ENCODE measurements at places on chromosomes 5 and 9.

- no peak for DNase-seq
These were observed 144.8 kb upstream of the PIK3R1 start for GRCh38 chr5:68070591-68071281.

DNA sequence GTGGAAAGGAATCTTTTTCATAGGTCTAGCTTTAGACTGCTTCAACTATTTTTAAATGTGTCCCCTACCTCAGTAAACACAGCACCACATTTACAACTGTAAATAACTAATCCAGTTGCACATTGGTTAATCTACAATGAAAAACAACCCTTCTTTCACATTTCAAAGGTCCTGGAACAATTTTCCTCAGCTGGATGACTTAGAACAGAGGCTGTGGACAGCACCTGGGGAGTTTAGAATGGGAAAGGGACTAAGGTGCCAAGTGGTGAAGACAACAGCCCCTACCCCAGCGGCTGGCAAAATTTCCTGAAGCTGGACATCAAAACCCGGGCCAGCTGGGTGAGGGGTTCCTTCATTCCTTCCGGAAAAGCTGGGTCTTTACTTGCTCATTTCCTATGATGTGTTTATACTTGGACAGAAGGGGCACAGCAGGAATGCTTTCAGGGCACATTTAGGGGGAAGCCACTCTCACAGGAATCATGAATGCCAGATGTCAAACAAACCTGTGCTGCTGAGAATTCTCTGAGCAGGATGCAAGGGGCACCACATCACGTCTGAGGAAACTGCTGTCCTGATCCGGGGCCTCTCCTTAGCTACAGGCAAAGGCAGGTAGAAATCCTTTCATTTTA, 158.3 kb downstream of the NR2F1-AS1 start:
- no peak for DNase-seq

GRCh38 chr5:68303754-68304420, 88.3 kb downstream of the PIK3R1 start:
- DNase-seq: no peak

DNA sequence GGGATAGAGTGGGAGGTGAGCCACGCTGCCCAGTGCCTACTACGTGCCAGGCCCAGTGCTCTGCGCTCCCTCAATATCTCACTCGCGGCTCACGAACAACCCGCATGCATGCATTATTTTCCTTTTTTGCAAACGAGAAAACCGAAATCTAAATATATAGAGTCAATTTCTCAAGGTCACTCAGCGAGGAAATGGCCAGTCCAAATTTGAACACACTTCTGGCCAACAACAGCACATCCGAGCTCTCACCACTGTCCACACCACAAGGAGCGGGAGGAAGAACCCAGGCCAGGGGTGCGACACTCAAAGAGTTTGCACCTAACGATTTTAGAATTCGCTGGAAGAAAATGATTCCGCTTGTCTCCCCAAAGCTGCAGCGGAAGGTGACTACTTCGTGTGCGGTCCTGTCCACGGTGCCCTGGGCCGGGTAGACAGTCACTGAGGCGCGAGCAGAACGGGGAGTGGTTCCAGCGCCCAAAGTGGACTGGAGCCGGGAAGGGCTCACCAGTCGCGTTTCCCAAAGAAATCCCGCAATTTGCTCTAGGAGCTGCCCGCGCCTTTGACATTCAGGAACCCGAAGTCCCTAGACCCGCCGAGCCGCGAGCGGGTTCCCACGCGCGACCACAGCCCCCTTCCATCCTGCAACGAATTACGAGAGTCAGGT, 1.1 kb upstream of the TLX3 start:
- DNase-seq: no peak

- no peak for DNase-seq
These were observed 83.1 kb downstream of the KCNT1 start for GRCh38 chr9:135785013-135785575.

- DNase-seq: no peak
These were observed 12.9 kb downstream of the GRXCR2 start for GRCh38 chr5:145859897-145860296.

- no peak for DNase-seq
These were observed 104.9 kb upstream of the ZNF618 start for GRCh38 chr9:113771199-113771598.

- DNase-seq: no peak
These were observed 14.7 kb downstream of the COL15A1 start for GRCh38 chr9:98958271-98958984.

GRCh38 chr5:88502179-88503040, 233.8 kb upstream of the TMEM161B start:
- no peak for DNase-seq
